GM06990 (cell line): ENCODE measurements at places on chromosomes 6 and 20.

GRCh38 chr6:69732640-69733039 lies 64.2 kb downstream of the LMBRD1 start:
- no peak for DNase-seq

- no peak for DNase-seq
Observed at GRCh38 chr6:2197984-2198383, 47.4 kb downstream of the GMDS start.

- no peak for DNase-seq
Observed at GRCh38 chr20:63980317-63980805, 571 bp upstream of the PRPF6 start.

DNA sequence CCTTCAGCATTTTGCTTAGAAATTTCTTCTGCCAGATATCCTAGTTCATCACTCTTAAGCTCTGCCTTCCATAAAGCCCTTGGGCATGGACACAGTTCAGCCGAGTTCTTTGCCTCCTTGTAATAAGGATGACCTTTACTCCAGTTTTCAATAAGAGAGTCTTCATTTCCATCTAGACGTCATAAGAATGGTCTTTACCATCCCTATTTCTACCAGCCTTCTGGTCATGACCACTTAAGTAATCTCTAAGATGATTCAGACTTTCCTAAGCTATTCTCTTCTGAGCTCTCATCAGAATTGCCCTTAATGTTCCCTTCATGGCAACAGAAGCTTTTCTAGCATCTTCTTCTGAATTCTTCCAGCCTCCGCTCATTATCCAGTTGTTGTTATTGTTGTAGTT lies 126.1 kb downstream of the TFAP2C start:
- DNase-seq: no peak

DNA sequence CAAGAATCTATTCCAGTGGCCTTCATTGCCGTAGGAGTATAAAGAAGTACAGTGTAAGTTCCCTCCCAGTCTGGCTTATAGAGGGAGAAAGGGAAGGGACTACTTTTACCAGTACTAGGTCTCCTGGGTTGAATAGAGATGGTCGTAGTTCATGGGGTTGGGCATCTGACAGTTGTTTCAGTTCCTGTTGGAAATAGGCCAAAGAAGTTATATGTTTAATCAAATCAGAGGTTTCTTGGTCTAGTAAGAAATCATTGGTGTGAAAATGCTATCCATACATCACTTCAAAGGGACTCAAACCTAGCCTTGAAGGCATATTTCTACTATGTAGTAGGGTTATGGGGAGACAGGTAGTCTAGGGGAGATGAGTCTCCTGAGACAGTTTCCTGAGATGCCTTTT lies 45.6 kb upstream of the MAN1A1 start:
- DNase-seq: peak; percentile 2

DNA sequence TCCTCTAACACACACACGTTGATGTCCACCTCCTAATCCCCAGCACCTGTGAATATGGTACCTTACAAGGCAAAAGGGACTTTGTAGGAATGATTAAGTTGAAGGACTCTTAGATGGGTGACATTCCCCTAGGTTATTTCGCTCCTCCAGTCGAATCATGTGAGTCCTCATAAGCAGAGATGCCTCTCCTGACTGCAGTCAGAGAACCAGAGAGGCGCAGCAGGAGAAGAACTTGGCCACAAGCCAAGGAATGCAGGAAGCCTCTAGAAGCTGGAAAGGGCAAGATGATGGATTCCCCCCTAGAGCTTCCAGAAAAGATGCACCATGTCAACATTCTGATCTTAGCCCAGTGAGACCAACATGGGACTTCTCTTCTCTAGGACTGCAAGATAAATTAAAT lies 133.1 kb upstream of the PTPRT start:
- DNase-seq: no peak
